ENCODE measurements at places on chromosomes 11 and 22.
A peak's percentile ranks its signal among the peaks of the same experiment; 100 is the strongest.

DNA sequence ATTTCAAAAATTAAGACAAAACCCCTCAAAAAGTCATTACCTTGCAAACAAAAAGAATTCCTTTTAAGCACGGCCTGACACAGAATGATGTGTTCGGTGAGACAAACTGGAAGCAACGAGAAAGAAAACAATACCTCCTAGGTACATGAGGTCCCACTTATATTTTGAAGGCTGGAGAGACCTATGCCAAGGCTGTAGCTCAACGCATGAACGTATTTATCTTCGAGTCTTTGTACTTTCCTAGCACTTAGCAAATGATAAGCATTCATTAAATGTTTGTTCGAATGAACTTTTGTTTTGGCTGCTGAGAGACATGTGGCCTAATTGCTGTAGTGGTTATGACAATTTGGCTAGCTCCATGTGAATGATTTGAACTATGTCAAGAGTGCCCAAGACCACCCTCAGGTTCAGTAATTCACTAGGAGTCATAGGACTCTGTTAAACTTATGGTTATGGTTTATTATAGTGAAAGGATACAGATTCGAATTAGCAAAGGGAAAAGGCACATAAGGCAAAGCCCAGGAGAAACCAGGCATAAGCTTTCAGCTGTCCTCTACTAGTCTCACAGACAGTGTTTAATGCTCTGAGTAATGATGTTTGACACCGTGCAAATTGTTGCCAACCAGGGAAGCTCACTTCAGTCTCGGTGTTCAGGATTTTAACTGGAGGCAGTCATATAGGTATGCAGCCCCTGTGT lies 26.0 kb upstream of the HORMAD2 start:
- no peak for DNase-seq

DNA sequence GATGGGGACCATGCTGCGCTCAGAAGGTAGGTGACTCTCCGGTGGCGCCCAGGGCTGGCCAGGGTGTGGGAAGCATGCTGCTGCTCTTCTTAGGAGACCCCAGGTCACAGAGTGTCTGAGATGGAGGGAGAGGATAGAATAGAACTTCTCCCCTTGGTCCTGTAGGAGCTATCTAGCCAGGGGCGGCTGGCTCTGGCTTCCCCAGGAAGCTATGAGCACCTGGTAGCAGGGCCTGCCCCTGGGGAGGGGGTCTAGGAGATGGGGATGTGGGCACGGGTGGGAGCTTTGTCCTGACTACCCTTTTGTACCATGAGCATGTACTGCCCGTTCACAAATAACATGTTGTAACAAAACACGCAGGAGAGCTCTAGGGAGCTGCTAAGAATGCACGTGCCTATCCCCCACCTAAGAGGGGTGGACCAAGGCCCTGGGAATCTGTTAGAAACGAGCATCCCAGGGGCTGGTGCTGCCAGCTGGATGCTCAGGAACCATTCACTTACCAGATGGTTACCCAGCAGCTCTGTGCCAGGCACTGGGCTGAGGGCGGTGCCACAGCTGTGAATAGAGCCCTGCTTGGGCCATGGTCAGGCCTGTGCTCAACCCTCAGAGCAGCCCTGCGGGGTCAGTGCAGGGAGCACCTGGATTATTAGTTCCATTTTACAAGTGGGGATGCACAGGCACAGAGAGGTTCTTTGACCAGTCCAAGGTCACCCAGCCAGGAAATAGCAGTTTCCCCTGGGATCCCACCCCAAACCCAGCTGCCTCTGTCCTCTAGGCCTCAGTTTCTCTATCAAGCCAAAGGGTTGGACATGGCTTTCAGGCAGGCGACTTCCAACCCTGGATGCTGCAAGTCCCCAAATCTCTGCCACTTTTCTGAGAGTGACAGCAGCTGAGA lies 2.2 kb downstream of the SLC39A13 start:
- no peak for DNase-seq

- peak; percentile 19 for DNase-seq
Observed at GRCh38 chr11:57514538-57515331, 767 bp downstream of the SLC43A1 start.

GRCh38 chr22:37411655-37412054 lies 15.6 kb downstream of the ELFN2 start:
- no peak for DNase-seq

DNA sequence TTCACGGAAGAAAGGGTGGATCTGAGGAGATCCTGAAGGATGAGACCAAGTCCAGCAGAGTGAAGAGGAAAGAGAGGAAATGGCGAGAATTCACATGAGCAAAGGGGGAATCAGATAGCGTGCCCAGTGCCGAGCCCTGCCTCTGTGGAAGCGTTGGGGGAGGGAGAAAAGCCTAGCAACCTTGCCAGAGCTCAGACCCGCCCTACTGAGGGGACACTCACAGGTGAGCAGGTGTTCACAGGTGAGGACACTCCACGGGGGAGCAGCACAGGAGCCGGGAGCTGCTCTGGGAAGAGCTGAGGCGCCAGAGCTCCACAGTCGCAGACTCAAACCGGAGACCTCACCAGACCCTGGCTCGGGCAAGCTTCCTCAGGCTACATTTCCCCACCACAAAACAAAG lies 56.2 kb downstream of the MICAL3 start:
- no peak for DNase-seq

DNA sequence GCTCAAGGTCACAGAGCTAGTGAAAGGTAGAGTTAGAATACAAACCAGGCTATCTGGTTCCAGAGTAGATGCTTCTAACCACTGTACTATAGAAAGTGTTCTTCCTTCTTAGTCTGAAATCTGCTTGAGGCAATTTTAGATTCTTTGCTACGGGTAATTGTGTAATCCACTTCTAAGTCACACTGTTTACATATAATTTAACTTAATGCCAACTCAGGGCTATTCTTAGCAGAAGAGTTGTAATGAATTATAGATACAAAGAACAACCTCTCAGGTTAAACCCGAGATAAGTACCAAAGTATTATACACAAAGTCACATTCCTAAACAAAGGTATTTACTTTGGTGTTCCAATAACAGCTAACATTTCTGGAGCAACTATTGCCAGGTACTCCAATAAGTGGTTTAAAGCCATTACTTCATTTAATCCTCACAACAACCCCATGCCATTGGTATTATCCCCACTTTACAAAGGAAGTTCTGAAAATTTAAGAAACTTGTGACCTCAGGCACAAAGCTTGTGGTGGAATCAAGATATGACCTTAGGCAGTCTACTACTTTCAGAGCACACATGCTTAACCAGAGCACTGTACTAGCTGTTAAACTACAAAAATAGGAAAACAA lies 31.1 kb upstream of the DDI1 start:
- DNase-seq, result no peak

DNA sequence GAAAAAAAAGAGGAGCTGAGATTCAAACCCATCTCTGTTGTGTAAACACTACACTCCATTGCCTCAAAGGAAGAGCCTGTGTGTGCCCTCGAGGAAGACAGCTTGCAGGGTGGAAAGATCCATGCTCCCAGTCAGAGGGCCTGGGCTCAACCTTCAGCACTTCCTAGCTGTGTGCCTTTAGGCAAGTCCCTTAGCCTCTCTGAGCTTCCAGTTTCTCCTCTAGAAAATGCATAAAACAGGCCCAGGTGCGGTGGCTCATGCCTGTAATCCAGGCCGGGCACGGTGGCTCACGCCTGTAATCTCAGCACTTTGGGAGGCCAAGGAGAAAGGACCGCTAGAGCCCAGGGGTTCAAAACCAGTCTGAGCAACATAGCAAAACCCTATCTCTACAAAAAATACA lies 4.6 kb upstream of the ARFGAP2 start:
- no peak for DNase-seq

- no peak for DNase-seq
Observed at GRCh38 chr22:30438559-30438958, 13.0 kb downstream of the MTFP1 start.

GRCh38 chr11:105032495-105032894 lies 2.4 kb downstream of the CASP1 start:
- no peak for DNase-seq

DNA sequence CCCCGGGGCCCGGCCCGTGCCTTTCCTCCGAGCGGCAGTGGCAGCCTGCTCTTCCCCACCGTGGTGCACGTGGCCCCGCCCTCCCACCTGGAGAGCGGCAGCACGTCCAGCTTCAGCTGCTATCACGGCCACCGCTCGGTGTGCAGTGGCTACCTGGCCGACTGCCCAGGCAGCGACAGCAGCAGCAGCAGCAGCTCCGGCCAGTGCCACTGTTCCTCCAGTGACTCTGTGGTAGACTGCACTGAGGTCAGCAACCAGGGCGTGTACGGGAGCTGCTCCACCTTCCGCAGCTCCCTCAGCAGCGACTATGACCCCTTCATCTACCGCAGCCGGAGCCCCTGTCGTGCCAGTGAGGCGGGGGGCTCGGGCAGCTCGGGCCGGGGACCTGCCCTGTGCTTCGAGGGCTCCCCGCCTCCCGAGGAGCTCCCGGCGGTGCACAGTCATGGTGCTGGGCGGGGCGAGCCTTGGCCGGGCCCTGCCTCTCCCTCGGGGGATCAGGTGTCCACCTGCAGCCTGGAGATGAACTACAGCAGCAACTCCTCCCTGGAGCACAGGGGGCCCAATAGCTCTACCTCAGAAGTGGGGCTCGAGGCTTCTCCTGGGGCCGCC lies 11.9 kb downstream of the C22orf31 start:
- DNase-seq, result no peak

- DNase-seq, result no peak
Observed at GRCh38 chr11:26608507-26609146, 36.6 kb upstream of the MUC15 start.

Data from CD4-positive, alpha-beta T cell treated with Interleukin-15 for 1 hour (primary cell).